Activated naive CD4-positive, alpha-beta T cell treated with anti-CD3 and anti-CD28 coated beads, Interleukin-2, amount 50 U/mL, for 16 hours (primary cell): ENCODE measurements at places on chromosomes 13 and 19.

DNA sequence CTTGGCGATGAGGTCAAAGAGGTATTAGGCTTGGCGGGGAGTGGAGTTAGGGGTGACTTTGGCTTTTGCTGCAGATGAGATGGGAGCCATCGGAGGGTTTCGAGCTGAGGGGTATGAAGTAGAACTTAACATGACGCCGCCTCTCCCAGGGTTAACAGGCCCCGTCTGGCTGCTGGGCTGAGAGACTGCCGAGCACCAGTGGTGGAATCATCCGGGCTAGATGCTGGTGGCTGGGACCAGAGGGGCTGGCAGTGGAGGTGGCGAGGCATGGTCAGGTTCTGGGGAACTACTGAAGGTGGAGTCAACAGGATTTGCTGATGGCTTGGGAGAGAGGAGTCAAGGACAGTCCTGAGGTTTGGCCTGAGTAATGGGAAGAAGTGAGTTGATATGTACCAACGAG is 4.9 kb downstream of the RFX2 start:
- DNase-seq: no peak

DNA sequence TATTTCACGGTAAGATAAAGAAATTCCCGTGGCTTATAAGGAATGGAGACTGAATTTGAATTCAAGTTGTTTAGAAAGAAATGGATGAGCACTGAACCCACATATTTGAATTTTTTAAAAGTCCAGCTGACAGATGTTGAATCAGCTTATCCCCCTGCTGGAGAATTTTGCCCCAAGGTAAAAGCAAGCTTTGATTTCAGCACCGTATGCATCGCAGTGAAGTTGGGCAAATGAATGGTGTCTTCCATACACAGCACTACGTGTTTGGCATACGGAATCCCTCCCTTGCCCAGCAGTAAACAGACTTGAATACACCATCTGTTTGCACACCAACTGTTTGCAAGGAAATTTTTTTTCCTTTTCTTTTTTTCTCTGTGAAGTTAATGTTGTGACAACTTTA is 77.5 kb upstream of the PEG3 start:
- DNase-seq: no peak

DNA sequence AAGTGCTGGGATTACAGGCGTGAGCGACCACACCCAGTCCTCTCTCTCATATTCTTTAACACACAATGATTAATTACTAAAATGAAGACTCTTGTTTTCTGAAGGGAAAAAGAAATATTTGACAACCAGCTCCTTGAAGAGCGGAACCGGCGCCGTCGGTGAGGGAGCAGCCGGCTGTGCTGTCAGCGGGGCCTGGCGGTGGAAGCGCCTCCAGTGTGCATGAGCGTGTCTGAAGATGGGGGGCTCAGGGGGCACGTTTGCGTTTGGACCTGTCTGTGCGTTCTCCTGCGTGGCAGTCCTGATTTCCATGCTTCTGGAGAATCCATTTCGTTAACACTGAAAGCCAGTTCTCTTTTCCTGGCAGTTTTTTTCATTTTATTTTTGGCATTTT is 7.3 kb upstream of the NDUFS7 start:
- DNase-seq: no peak

GRCh38 chr13:103403148-103403740 is 337.0 kb upstream of the SLC10A2 start:
- no peak for DNase-seq

DNA sequence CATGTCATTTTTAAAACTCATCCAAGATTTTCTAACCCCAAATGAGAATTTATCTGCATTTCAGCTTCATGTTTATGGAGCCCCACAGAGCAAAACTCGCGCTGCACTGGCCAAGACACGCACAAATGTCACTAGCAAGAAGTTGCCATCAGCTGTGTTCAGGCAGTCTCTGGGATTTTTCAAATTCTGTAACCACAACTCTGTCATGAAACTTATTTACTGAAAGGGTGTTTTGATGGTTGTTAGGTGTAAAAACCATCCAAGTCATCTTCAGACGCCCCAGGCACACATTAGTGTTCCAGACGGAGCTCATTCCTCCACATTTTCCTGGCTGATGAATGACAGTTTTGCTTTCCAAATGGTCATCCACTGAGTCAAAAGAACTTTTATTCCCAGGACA is 63.4 kb downstream of the SLC7A1 start:
- DNase-seq: no peak
